Right cardiac atrium (tissue), 5 donors: ENCODE measurements at places on chromosomes 12 and 14. TPM values are rescaled to one million over a fixed set of nuclear protein-coding genes. Genes with fewer than 3 reads are reported as not detected.

- DNase-seq: no peak
These were observed 280.9 kb downstream of the LRIG3 start for GRCh38 chr12:58639318-58639934.

- DNase-seq: no peak
These were observed 40.7 kb downstream of the R3HDM2 start for GRCh38 chr12:57390174-57390573.

GRCh38 chr12:13404111-13404628, 207.6 kb downstream of the EMP1 start:
- no peak for DNase-seq

DNA sequence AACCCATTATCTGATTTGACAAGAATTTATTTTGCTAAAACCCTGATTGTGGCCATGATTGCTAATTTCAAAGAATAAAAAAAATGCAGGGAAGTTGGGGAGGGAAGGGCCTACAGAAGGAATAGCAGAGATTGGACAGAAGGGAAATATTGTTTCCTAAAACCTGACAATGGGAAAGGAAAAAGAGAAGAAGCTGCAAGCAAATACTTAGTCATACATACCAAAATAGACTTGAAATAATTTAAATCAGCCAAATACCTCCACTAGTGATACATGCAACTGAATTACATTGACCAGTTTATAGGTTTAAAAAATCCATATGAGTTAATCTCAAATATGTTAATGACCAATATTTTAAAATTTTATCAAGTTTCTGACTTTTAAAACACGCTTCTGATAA, 75.1 kb downstream of the PELI2 start:
- no peak for DNase-seq

DNA sequence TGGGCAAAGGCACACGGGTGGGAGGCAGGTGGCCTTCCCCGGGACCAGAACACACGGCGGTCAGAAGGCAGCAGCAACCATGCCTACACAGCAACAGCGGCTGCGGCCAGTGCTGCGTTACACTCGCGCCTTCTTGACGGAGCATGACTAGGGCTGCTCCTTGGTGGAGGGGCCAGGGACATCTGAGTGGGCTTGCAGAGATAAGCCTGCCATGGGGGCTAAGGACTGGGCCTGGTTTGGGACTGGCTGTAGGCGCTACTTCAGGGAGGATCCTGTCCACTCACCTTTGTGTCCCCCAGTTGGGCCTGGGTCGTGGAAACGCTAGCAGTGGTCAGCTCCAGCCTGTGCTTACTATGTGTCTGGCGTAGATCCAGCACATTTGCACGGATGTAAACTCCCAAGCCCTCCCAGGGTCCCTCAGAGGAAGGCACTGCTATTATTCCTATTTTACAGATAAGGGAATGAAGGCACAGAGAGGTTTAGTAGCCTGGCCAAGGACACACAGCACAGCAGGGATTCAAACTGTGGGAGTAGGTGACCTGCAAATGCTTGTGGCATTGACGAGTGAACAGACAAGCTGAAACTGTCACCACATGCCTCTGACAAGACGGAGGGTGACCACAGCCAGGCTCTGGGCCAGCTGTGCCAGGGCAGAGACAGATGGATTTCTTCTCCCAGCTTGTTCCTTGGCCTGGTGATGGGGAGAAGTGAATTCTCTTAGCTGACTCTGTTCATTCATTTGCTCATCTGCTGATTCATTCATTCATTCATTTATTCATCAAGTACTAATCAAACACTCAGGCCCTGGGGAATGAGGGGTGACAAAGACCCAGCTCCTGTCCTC, 31.9 kb upstream of the DLK1 start:
- no peak for DNase-seq

TPPP2 gene
- total RNA-seq: 1.2 TPM

DNA sequence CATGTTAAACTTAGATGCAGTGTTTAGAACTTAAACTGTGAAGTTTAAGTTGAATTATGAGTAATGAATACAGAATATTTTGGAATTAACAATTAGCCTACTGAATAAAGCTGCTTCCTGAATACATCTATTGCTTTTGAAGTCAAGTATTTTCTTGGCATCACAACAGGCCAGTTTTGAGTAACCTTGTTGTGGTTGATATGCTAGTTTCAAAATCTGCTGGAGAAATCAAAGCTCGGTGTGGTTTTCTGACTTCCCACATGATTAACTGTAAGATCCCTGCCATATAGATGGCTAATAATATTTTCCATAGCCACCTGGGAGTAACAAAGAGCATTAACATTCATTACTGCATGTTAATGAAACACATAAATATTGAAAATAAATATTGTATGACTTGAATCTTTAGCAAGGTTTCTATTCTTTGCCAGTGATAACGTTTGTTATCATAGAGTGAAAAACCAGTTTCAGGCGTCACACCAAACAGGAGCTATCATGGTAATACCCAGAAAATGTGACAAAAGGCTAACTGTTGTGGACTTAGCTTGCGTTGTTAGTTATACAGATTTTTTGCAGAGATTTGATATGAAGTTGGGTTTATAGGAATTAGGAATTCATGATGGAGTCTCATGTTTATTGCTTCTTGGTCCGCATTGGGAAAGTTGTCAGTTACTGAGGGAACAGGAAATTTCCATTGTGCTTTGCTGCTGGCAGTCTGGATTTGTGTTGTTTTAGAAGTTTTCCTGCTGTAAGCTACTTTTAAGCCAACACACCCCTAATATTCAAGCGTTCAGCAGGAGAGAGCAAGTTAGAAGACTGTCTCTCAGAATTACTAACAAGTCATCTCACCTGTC, 32.1 kb downstream of the PPFIBP1 start:
- DNase-seq: no peak

DNA sequence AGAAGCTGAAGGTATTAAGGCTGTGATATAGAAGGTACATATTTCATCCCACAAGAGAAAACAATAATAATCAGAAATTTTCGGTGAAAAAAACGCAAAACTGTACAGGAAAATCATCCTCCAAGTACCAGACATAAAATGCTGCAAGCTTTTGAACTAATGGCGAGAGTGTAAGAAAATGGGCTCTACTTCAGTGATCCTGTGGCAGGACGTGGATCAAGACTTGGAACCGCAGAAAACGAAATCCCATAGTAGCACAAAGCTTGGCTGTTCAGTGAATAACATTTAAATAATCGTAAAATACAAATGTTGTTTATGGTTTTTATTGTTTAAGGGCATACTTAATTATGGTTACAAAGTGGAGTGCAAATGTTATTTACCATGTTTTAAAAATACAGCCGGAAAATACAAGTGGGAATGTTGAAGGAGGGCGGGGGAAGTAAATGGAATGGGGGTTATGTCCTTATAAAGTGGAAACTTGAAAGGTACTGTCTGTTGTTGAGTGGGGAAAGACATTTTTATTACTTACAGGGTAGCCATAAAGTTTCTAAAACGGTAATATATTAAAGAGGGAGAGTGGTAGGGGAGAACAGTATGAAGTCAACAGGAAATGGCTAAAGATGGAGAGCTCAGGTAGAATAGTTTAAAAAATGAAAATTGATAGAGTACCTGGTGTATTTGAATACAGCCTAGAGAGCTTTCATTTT, 1.1 kb downstream of the SMIM10L1 start:
- no peak for DNase-seq

HSPB8 gene
- 497 TPM for total RNA-seq

- no peak for DNase-seq
These were observed 967.9 kb downstream of the FSCB start for GRCh38 chr14:43539210-43539609.

- no peak for DNase-seq
These were observed 110.4 kb downstream of the CNTN1 start for GRCh38 chr12:40802656-40803055.

GRCh38 chr14:74604911-74605310, 7.1 kb downstream of the LTBP2 start:
- peak; percentile 31 for DNase-seq

GRCh38 chr12:131618303-131618658, 92.6 kb upstream of the SFSWAP start:
- DNase-seq: no peak

GRCh38 chr14:64717870-64718269, 13.6 kb downstream of the PLEKHG3 start:
- peak; percentile 75 for DNase-seq

DNA sequence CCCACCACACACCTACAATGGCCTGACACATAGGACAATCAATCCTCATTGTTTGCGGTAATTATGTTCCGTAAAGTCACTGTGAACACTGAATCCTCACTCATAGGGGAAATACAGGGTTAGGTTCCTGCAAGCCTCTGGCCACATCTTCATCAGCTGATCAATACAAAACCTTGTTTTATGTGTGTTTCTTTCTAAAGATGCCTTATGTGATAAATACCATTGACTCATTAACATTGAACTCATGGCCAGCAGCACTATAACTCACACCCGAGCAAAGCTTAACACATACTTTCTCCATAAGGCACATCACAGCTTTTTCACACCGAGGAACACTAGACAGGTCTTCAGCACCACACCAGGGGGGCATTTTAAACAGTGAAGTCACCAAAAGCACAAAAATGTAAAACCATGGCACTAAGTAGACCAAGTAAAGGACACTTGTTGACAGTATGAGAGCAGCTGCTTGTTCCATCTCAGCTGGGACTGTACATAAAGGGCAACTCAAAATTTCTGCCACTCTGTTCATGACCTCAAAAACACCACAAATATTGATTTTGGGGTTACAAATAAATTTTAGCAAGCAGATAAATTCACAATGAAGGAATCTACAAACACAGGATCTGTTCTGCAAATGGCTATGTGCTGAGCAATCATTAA, 60.5 kb downstream of the ESR2 start:
- no peak for DNase-seq

DNA sequence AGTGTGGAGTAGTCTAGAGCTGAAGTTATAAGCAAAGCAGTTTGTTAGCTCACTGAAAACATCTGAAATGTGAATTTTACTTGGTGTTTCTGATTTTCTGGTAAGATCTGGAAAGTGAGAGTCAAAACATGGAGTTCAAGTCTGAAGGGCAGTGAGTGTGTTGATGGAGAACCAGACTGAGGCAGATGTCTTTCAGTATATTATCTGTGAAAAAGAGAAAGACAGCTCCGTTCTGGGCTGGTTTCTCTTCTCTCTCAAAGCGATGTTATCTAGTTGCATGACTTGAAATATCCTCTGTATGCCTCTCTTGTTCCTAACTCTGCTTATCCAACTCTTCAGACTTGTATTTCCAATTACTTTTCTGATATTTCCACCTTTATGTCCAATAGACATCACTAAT, 381.9 kb upstream of the RGS6 start:
- DNase-seq: no peak

IQSEC3 gene
- total RNA-seq: 1.3 TPM

GRCh38 chr14:22479776-22480464, 109.1 kb downstream of the DAD1 start:
- no peak for DNase-seq

DNA sequence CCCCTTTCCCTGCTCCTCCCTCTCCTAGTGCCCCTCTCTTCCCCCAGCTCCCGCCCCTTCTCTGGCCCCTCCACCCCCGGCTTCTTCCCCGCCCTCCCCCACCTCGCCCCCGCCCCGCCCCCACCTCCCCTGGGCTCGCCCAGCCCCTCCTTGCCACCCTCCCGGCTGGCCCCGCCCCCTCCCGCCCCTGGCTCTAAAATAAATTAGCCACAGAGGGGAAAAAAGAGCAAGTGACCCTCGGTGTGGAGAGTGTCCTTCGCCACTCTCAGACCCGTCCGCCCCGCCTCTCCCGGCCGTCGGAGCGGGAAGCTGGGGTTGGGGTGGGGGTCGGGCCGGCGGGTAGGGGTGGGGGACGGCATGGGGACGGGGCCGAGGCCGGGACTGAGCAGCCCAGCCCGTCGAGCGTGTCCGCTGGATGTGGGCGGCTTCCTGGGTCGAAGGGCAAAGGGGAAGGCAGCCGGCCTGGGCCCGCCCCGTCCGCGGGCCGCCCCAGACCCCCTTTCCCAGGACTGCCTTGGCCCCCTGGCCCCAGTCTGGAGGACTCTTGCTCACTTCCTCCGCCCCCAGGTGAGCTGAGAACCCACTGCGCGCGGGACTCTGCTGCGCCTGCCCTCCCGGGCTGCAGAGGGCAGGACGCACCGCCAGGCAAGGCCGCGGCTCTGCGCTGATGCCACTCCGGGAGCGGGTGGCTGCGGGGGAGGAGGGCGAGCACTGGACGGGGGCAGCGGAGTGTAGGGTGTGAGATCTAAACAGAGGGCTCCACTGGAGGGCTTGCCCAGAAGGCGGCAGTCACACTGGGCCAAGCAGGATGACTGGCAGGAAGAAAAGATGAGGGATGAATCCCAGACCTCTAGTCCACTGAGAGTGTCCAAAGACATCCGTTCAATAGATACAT, 570 bp upstream of the FIGNL2 start:
- DNase-seq: peak; percentile 37

LGR5 gene
- total RNA-seq: 0.68 TPM

COX8C gene
- total RNA-seq: not detected
